Thoracic aorta (tissue), 2 donors: ENCODE measurements at places on chromosomes 13 and 19.

- DNase-seq, result no peak
Observed at GRCh38 chr13:25741796-25742195, 310.0 kb downstream of the SHISA2 start.

GRCh38 chr19:947707-948539, 22.1 kb downstream of the ARID3A start:
- DNase-seq, result no peak

- peak; percentile 17 for DNase-seq
Observed at GRCh38 chr19:5292822-5293611, 47.6 kb downstream of the PTPRS start.

GRCh38 chr19:29563486-29564101, 37.8 kb downstream of the VSTM2B start:
- DNase-seq, result no peak

DNA sequence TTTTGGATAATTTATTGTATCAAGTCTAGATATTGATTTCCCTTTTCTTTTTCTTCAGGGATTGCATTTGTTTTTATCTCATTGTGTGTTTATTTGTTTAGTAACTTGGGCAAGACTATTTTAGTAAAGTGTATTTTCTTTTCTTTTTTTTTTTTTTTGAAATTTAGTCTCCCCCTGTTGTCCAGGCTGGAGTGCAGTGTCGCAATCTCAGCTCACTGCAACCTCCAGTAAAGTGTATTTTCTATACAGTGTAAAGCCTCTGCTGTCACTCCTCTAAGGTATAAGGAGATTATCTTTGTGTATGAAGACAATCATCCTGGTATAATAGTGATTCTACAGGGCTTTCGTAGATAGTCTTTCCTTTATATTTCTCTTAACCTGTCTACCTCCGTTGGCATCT, 2546.0 kb downstream of the PCDH9 start:
- no peak for DNase-seq

DNA sequence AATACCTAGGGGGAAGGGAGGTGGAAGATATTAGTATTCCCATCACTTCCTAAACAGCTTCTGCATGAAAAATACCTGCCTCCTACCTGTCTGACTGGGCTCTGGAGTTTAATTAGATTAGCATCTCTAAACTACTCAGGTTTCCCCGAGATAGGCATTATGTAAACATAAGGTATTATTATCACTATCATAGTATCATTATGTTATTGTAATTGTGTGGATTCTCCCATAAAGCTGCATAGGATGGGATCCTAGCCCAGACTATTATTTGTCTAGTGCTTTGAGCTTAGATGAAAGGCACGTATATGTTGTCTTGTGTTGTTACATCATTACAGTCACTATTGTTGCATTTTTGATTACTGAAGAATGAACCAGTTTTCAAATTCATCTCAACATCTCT, 115.2 kb upstream of the SOX21 start:
- no peak for DNase-seq

GRCh38 chr13:22517544-22517943, 663.2 kb upstream of the SGCG start:
- DNase-seq, result no peak

DNA sequence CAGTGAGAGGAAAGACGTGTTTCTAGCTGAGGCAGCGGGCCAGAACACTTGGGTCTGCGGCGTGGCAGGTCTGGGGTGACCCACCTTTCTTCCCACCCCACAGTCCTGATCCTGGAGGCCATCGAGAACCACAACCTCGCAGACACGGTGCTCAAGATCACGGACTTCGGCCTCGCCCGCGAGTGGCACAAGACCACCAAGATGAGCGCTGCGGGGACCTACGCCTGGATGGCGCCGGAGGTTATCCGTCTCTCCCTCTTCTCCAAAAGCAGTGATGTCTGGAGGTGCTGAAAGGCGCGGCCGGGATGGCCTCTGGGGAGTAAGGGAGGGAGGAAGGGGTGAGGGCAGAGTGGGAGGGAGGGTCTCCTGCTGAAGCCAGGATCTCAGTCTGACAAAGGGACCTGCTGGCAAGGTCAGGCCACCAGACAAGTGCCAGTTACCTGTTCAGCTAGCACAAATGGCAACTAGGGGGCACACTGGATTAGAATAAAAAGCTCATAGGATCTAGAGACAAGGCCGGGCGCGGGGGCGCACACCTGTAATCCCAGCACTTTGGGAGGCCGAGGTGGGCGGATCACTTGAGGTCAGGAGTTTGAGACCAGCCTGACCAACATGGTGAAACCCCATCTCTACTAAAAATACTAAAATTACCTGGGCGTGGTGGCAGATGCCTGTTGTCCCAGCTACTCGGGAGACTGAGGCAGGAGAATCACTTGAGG, 7.2 kb downstream of the MAP3K10 start:
- no peak for DNase-seq
